ENCODE measurements at places on chromosomes 2 and 18.

DNA sequence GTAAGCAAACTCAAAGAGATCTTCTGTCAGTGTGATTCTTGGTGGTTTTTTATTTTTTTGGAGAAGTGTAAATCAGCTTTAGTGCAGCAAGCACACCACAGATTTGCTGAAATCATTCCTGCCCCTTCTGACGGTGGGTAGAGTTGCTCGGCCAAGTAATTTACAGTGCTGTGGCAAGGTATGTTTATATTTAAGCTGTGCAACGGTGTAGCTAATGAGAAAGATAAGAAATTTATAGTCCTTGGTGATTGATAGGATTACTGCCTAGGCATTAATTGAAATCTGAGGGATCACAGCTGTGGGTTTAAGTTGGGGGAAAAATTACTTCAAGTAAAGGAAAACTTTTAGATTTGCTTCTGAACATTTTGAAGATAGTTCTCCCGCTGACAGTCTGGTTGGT, 286.6 kb downstream of the AGAP1 start:
- no peak for DNase-seq

DNA sequence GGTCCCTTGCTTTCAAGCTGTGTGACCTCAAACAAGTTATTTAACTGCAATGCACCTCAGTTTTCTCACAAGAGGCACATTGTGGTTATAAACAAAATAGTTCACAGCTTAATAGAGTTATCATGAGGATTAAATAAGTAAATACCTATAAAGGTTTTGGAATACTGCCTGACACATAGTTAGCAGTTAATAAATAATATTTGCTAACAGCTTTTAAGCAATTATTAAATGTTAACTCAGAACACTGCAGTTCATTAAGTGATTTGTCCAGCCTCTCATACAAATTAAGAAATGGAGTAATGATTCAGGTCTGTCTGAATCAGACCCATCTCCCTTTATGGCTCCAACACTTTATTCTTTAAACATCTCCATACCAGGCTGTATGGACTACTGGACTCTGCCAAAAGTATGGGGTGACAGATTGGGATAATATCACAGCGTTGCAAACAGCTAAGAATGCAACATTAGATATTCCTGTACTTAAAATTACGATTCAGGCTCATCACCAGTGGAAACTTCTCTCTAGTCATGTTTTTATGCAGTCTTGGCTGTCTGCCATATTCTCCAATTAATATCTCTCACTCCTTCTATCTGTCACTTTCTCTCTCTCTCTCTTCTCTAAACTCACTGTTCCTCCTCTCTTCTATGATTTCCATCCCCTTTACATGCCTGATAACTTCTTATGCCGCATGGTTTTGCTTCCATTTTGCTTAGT, 370.6 kb upstream of the UBE2E3 start:
- no peak for DNase-seq

GRCh38 chr2:232276084-232276732, 102.3 kb upstream of the ALPP start:
- no peak for DNase-seq

GRCh38 chr18:24629921-24630320, 169.5 kb downstream of the HRH4 start:
- no peak for DNase-seq

DNA sequence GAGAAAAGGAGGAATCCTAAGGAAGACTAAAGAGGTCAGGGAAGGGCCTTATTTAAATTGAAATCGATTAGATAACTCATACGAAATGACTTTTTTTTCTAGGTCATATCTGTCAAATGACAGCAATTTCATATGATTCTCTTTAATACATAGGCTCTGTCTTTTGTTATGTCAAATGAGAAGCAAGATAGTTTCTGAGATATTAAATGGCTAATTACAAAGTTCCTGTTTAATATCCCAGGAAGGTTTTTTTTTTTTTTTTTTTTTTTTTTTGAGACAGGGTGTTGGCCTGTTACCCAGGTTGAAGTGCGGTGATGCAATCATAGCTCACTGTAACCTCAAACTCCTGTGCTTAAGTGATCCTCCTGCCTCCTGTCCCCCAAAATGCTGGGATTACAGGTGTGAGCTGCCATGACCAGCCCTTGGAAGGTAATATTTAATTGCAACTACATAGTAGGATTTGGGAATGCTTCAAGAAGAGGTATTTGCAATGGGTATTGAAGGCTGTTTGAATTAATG, 48.0 kb upstream of the RMND5A start:
- no peak for DNase-seq

DNA sequence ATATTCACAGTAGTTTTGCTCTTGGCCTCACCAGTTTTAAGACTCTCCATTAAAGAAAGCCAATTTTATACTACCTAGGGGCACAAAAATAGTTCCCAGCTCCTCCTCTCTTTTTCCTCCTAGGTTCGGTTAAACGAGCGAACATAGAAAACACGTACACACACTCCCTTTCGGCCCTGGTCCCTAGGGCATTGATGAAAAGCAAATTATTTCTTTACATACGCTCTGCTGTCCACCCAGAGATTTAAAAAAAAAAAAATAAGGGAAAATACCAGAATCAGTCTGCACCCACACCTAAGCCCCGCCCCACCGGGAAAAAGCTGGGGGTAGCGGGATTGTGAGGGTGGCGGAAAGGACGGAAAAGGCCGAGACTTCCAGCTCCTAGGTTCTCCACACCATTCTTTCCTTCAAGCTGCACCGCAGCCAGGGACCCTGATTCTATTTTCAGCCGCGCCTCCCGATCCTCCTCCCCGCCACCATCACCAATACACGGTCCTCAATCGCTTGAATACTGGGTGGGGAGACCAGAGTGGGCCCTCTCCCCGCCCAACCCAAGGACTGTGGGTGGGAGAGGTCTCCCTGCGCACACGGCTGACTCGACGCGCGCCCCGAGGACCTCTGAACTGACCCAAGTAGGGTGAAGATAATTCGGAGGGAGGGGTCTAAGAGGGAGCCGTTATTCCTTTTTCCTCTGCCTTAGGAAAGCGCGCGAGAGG, 769 bp downstream of the ATF2 start:
- DNase-seq: no peak

- DNase-seq: no peak
These were observed 111.8 kb downstream of the PRKCE start for GRCh38 chr2:45763255-45763654.

Measured in stimulated activated CD4-positive, alpha-beta T cell treated with anti-CD3 and anti-CD28 coated beads, Interleukin-12 subunit alpha, Interleukin-12 subunit beta, amount 100 ng/mL, for 4 hours (primary cell).